ENCODE measurements at places on chromosomes 7 and 10.
A peak's percentile ranks its signal among the peaks of the same experiment; 100 is the strongest.

DNA sequence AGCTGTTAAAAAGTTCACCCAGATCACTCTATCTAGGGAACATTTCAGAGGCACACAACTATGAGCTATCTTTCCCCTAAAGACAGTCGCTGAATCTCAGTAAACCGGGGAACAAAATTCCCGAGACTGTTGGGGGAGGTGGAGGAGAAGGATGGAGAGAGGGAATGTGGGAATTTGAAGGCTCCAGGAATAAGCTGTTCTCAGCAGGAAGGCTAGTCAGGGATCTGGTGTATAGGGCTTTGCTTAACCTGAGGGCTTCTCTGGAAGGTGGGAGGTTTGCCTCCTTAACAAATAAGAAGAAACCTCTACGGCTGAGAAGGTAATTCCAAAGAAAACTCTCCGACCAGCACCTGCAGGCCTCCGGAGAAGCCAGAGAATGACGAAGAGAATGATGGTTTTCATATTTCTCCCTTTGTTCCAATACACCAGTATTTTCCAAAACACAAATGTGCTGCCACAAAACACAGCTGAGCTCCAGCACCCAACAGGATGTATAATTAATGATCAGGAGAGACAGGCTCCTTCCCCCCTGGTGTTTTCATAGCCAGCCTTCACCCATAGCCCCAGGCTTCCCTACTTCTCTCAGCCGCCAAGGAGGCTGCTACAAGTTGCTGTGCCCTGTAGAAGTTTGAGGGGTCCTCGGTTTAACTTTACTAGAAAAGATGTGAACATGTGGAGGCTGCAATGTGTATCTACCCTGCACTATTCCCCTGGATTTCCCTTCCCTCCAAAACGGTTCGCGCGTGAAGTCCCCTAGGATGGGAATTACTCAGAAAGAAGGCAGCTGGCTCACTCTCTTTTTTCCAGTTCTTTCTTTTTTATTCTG is 2.0 kb downstream of the KCNMA1 start:
- DNase-seq, result peak; percentile 51

GRCh38 chr7:157609516-157609915 is 272.7 kb downstream of the DNAJB6 start:
- DNase-seq, result no peak

DNA sequence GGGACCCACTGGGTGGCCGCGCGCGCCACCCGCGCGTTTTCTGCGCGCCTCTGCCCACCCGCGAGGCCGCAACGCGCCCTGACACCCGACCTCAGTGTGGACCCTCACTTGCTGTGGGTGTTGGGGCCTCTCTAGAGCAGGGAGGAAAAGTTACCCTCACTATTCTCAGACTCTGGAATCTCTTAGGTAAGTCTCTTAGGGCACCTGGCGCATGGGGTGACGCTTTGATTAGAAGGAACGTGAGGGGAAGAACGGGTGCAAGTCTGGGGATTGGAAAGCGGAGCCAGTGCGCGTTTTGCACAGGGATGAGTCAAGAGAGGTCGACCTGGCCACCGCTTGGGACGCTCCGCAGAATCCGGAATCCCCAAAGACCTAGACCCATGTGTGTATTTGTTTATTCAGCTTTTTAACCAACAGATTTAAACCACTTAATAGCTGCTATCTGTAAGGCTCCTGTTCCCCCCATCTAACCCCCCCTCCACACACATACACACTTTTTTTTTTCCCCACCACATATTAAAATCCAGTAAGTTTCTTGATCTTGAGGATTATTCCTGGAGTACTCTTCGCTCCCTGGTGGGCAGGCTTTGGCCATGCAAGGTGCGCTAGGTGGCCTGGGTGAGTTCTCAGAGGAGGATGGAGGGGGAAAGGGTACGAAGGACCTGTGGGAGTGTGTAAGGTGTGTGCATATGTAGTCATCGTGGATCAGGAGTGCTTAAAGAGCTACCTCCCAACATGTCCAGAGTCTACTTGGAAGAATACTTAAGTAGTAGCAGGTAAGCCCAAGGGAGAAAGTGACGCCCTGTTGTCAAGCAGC is 169.1 kb upstream of the PPP1R3A start:
- peak; percentile 4 for DNase-seq

GRCh38 chr10:43420369-43421200 is 11.6 kb upstream of the HNRNPF start:
- DNase-seq, result peak; percentile 92

DNA sequence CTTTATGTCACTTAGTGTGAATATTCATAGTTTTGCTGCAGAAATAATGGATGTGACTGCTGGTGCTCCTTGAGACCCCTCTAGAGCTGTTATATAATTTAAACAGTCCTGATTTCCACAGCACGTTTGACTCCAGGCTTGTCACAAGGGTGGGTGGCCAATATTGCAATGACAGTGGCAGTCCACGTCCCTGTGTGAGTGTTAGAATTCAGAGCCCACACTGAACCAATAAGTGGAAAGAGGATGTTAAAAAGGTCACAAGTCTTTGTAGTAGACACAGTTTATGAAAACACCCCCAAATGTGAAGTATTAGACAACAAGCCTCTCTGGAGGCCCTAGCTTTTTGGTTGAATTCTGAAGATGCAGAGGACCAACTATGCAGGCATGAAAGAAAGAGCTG is 2.0 kb downstream of the PPP1R17 start:
- no peak for DNase-seq

DNA sequence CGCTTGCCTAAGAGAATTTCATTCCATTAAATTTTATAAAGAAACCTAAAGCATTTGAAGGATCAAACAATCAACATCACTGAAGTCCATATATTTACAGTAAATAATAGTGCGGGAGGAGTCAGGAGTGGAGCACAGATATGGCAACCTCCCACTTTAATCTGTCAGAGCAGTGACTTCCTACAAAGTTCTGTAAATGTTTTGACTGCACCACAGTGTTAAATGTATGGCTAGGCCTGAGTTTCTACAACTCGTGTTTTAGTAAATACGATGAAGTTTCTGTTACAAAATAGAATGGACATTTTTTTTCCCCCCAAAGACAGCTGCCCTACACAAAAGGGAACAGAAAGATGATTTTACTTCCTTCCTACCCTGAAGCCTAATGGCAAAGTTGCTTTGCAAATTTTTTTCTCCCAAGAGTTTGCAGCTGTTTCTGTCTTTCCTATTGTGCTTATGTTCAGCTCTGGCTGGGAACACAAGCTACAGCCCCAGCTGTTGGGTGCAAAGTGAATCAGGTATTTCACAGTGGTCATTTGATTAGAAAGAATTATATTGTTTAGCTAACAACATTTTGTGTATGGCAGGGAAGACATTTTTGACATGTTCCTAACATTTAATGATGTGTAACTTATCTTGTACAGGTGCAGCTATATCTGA is 62.1 kb downstream of the MET start:
- no peak for DNase-seq

- no peak for DNase-seq
Measured at GRCh38 chr7:8175929-8176369, 86.0 kb downstream of the ICA1 start.

GRCh38 chr7:133482599-133482998 is 229.7 kb downstream of the EXOC4 start:
- no peak for DNase-seq

GRCh38 chr7:108499566-108499965 is 26.4 kb downstream of the PNPLA8 start:
- DNase-seq, result no peak

GRCh38 chr10:124594240-124594639 is 132.6 kb downstream of the LHPP start:
- DNase-seq, result no peak

GRCh38 chr10:85789982-85790789 is 576.4 kb downstream of the GRID1 start:
- no peak for DNase-seq

- peak; percentile 6 for DNase-seq
Measured at GRCh38 chr7:89813081-89813480, 341.2 kb upstream of the STEAP1 start.

DNA sequence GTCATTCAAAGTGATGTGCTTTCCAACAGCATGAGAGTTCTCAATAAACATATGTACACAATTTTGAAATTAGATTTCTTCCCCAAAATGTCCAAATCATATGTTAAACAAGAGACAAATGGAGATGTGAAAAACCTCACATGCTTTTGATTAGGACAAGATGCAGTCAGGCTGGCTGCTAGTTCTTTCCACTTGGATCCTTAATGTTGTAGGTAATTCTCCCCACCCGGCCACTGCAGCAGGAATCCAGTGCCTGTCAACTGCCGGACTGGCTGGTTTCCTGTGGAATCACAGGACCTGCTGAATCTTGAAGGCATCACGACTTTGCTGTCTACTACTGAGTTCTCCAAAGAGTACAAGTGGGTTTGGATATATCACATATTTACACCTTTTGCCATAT is 138.6 kb upstream of the AKR1E2 start:
- peak; percentile 11 for DNase-seq

DNA sequence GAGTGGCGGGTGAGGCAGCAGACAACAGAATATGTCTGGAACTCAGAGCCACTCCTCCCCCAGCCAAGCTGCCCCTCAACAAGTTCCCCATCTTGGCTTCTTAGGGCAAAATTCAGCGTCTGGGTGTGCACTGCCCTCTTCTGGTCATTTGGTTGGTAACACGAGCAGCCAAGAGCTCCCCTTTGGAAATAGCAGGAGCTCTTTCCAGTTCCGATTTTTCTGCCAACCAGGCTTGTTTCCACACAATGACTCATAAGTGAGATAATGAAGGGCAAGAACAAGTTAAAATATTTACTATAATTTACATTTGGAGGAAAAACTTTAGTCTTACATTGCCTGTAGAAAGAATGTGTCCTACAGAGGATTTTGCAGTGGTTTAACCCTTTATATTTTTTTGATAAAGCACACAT is 70.5 kb downstream of the ADCYAP1R1 start:
- DNase-seq, result peak; percentile 94

- DNase-seq, result peak; percentile 31
Measured at GRCh38 chr10:43401627-43402026, 7.4 kb downstream of the HNRNPF start.

DNA sequence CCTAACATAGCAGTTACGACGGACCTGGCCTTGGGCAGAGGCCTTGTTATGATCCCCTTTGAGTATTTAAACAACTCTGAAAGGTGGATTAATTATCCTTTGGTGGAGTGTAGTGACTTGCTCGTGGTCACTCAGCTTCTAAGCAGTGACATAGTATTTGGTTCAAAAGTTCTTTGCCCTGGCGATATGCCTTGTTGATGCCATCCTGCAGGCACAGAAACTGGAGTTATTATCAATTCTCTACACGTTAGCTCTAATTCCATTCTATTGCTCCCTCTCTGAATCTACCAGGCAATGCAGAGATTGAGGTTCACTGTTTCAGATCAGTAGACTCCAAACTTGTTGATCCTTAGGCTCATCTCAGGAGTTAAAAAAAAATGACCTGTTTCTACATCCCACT is 32.5 kb upstream of the ELMO1 start:
- no peak for DNase-seq

DNA sequence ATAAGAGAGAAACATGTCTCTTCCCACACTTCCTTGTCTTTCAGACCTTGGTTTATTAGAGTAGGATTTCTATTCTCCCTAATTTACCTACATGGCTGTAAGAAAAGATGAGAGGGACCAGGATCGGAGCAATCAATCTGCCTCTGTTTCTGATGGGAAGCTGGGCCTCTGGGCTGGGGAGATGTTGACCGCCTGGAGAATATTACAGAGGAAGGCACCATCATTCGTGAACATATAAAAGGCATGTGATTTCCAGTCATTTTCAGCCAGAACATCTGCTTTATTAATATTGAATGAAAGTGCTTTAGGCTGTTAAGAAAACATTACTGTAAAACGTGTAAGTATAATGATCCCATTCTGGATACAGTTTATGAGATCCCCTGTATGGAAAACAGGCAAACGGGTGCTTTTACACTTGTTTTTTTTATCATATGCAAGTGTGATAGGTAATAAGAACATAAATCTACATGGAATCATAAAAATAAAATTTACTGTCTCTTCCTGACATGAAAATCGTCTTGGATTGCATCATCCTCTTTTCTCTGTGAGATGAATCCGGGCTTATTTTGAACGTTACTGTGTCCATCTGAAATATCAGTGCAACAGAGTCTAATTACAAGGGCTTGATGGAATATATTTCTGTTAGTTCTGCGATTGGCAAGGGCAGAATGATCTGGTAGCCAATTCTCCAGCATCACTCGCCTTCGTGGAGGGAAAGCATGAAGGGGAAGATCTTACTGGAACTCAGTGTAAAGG is 94.5 kb upstream of the BAIAP2L1 start:
- no peak for DNase-seq

DNA sequence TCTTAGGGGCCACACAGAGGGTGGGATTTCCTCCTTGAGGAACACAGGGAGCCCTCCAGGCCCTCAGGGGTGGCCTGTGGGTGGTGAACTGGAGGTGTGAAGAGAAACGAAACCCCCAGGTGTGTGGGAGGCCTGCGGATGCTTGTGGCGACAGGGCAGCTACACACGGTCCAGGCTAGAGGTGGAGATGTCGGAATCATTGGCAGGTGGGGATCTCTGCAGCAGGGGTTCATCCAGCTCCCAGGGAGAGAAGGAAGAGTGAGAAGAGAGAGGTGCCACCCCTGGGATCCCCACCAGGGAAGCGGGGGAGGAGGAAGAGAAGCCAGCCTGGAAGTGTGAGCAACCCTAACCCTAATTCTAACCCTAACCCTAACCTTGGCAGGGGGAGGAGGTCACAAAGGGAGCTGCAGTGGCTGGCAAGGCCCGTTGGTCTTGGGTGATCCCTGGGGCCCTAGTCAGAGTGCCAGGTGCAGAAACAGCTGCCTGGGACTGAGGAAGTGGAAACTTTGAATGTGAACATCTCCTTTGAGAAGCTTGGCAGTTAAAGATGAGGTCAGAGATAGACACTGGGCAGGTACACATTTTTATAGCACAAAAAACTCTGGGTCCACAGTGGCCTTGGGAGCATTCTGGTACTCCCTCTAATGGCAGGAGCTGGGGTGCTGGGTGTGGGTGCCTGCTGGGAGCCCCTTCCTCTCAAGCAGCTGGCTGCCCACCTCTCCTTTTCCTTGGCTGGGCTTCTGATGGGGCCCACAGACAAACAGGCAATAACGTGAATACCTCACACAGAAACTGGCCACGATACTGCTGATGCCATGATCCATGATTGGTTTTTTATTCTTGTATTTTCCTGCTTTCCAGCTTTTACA is 6.8 kb upstream of the AEBP1 start:
- no peak for DNase-seq

DNA sequence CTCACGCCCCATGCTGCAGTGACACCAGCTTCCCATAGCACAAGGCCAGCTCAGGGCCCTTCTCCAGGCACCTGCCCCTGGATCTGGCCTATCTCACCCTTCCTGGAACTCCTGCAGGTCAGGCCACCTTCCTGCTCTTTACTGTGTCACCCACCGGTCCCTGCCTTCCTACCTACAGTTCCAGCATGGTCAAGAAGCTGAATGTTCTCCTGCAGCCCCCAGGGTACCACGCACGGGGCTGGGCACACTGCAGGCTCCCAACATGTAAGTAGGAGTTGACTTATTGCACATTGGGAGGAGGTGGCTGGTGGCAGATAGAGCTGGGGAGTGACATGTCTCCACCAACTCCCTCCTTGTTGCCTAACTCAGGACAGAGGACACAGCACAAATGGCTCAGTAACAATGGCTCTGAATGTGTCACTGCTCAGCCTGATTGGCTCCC is 14.5 kb downstream of the ITPRIP start:
- no peak for DNase-seq

DNA sequence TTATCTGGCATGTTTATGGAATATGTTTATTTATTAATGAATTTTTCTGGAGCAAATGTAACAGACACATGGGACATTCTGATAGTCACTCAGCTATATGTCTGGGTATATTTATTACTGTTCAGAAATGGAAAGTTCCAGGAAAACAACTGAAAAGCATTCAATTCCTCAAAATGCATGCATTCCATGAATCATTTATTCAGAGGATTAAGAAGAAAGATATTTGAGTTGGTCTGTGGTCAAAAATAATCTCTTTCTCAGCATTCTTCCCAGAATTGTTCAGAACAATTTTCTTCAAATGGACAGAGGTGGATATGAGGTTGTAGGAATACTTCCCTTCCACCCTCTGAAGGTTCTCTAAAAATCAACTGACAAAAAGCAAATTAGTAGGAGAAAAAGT is 97.6 kb upstream of the ITGB1 start:
- peak; percentile 65 for DNase-seq

Measured in astrocyte of the hippocampus (primary cell).